PC-3 (cell line): ENCODE measurements at places on chromosomes 1 and 21.

GRCh38 chr1:226908419-226908818, 31.7 kb upstream of the COQ8A start:
- no peak for DNase-seq

DNA sequence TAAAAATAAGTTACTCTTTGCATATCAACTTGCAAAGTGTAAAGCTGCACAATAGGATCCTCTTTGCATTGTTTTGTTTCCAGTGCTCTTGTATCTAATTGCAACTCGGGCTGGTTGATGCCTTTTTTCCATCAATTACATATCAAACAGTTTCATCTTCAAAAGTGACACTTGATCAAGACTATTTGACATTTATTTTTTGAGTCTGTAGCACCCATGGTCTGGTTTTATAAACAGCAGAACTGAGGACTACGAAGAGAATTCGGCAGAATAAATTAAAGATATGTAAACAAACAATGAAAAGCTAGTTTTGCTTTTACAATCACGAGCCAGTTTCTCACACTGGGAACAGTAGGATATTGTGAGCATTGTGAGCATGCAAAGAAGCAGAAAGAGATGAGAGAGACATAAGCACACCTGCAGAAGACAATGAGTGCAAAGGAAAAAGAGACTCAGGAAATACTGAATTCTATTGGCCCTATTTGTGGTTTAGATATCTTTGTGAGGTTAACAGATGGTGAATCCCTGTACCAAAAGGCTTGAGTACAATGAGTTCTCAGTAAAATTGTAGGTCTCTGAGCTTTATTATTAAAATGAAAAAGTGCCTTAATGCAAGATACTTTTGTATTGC, 45.4 kb downstream of the RPL5 start:
- no peak for DNase-seq

- peak; percentile 79 for DNase-seq
Observed at GRCh38 chr1:88276163-88276562, 407.9 kb upstream of the PKN2 start.

- DNase-seq: no peak
Observed at GRCh38 chr1:119516680-119517079, 9.7 kb downstream of the HSD3B1 start.

GRCh38 chr1:113976609-113977278, 2.5 kb upstream of the OLFML3 start:
- peak; percentile 62 for DNase-seq

- DNase-seq: peak; percentile 73
Observed at GRCh38 chr1:84377480-84378095, 20.7 kb upstream of the DNASE2B start.

GRCh38 chr1:10521537-10522157, 46.9 kb downstream of the PEX14 start:
- DNase-seq: no peak

DNA sequence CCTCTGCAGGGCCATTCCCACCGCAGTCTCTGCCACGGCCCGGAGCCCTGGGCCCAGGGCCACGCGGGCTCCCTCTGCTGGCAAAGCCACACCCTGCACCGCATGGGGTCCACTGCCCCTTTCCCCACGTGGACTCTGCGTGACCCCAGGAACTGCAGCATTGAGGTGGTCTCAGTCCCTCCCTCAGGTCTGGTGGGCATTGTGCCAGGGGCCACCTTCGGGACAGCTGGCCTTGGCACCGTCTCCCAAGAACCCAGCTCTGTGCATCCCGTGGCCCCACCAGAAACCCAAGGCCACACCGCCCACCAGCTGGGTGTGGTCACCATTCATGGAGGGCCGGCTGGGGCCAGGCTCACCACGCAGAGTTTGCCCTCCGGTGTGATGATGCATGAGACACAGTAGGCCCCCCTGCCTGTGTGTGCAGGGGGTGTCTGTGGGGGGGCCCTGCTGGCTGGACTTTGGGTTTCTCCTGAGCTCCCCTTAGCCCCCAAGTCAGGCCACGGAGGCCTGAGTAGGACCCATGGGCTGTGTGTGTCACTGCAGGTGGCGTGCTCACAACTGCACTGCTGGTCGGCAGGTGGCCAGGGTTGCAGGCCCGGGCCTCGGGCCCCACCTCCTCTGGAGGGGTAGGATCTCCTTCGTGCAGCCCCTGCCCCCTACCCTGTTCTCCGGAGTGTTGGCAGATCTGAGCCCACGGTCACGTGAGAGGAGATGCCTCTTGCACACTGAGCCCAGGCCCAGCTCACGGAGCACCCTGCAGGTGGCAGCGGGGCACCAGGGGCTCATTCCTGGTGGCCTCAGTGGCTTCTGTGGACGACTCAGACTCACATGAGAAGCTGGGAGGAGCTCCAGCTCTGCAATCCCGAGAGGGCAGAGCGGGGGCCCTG, 5.8 kb downstream of the VWA1 start:
- DNase-seq: peak; percentile 70

DNA sequence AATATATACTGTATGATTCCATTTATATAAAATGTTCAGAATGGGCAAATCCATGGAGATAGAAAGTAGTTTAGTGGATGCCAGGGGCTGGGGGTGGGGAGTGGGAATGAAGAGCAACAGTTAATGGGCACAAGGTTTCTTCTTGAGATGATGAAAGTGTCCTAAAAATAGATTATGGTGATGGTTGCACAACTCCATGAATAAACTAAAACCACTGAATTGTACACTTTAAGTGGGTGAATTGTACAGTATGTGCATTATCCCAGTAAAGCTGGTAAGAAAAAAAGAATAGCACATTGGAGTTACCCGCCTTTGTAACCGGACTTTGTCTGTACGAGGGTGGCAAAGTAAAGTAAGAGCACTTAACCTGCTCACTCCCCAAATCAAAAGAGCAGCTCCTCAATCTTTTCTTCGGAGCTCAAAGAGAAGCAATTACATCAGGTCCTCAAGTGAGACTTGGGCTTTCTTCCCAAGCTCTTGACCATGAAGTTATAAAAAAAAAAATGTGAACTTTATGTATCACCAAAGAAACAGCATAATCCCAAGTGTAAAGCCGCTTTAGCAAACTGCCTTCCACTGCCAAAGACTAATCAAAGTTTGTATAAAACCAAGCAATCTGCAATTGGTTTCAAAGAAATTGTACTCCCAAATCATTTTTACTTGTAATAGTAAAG, 32.1 kb downstream of the ALDH9A1 start:
- DNase-seq: no peak

DNA sequence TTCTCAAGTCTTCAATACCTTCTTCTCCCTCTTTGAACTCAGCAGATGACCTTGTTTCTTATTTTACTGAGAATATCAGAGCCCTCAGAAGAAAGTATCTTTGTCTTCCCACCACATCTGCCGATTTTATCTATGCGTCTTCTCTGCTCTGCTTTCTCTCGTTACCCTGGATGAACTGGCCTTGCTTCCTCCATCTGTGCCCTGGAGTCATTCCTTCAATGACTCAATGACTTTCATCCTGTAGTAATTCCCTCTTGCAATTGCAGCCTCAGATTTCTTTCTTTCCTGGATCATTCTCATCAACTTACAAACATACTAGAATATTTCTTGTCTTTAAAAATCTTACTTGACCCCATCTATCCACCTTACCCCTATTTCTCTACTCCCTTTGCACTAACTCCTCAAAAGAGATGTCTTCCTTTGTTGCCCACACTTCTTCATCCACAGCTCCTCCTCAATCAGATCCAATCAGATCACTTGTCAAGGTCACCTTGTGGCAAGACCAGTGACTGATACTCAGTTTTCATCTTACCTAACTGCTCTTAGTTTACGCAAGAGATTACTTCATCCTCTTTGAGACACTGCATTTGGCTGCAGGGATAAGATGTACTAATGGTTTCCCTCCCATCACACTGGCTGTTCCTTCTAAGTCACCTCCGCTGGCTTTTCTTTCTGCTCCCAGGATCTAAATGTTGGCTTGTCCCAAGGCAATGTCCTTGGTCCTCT, 8.2 kb upstream of the TGFBR3 start:
- DNase-seq: no peak

DNA sequence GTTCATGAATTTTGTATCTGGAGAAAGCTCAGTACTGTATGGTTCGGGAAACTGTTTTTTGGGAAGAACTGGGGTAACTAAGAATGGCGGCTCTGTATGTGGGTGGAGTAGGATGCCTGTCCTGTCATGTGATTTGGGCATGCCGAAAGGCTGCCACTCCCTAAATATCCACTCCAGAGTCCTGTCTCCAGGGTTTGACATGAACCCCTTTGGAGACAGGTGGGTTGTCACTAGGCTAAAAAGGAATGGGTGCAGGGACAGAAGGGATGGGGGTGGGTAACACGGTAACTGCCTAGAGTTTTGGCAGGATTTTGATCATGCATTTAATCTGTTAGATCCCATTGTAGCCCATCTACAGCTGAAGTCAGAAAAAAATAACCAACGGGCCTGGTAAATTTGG, 150.1 kb downstream of the KCNJ6 start:
- DNase-seq: no peak

DNA sequence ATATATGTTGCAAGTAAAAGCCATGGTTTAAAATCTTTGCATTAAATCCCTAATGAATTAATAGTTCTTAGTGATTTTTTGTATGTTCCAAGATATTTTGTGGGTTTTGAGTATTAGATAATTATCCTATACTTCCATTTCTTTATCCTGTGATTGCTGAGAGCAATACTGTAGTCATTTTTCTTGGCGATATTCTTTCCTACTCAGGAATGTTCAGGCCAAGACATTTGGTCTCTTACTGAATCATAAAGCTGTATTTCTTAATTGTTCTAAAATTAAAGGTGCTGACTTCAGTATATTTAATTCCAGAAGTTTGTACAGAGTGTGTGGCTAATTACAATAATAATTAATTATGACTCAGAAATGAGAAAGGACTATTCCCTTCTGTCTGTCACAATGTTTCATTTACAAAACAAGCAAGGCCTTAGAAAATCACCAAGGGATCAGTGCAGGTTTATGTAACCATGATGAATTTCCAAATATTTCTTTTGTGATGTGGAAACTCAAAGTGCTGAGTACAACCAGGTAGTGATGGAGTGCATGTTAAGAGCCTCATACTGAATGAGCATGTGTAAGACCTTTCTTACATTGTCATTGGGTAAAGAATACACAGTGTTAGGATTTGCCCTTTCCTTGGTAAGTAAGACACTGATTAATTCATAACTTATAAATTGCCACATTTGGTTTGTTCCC, 161.2 kb downstream of the HMCN1 start:
- no peak for DNase-seq

- DNase-seq: no peak
Observed at GRCh38 chr1:158801396-158801795, 20.4 kb upstream of the OR6N2 start.

DNA sequence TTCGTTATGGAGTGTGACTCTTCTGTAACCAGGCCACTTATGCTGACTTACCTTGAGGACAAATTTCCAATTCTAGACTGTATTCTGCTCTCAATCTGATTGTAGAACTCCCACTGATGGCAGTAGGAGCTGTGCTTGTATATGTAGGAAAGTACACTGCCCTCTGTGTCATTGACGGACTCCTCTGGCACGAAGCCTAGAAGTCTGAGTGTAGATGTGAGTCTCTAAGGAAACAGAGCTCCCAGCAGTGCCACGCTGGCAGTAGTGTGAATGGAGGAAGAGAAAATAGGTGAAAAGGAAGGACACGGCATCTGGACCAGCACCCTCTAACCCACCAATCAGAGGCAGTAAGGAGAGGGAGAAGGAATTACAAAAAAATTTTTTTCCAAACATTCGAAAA, 130.4 kb upstream of the ADGRL2 start:
- peak; percentile 96 for DNase-seq

DNA sequence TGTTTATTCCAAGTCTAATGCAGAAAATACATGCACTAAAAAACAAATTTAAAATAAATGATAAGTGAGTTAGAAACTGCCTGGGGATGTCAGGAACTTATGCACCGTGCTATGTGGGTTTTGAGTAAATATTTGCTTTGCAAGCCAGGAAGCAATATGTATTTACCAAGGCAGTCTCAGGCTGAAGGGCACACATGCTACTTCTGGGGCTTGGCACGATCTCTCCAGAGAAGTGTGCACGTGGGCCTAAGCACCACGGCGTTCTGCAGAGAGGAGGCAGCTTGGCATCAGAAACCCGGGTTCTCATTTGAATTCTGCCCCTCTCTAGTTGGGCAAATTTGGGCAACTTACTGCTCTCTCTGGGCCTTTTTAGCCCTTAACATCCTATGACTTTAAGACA, 72.6 kb upstream of the ROR1 start:
- DNase-seq: peak; percentile 88

DNA sequence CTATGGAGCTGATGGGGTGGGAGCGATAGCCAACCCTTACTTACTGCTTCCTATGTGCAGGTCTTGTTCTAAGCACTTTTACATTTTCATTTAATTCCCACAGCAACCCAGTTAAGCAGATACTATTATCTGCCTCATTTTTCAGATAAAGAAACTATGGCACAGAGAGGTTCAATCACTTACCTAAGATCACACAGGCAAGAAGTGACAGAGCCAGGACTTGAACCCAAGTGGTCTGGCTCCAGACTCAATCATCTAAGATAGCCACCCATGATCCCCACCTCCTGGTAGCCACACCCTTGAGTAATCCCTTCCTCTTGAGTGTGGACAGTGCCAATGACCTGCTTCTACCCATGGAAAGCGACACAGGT, 23.2 kb upstream of the IFNAR1 start:
- DNase-seq: no peak

DNA sequence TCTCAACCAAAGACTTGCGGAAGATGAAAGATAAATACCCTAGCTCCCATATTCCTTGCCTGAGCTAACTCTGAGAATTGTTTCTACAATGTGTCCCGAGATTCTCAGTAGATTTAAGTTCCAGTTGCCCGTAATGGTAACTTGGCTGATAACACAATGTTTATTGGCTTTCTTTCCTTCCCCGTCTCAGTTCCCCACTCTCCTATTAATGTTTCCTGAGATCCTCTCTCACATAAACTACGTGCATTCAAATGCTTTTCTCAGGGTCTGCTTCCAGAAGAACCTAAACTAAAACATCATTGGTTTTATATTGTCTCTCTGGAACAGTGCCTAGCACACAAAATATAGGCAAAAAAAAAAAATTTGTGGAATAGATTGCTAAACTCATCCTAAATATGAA, 794.2 kb upstream of the ADGRL2 start:
- no peak for DNase-seq

GRCh38 chr1:3034162-3034561, 12.9 kb downstream of the ACTRT2 start:
- no peak for DNase-seq

DNA sequence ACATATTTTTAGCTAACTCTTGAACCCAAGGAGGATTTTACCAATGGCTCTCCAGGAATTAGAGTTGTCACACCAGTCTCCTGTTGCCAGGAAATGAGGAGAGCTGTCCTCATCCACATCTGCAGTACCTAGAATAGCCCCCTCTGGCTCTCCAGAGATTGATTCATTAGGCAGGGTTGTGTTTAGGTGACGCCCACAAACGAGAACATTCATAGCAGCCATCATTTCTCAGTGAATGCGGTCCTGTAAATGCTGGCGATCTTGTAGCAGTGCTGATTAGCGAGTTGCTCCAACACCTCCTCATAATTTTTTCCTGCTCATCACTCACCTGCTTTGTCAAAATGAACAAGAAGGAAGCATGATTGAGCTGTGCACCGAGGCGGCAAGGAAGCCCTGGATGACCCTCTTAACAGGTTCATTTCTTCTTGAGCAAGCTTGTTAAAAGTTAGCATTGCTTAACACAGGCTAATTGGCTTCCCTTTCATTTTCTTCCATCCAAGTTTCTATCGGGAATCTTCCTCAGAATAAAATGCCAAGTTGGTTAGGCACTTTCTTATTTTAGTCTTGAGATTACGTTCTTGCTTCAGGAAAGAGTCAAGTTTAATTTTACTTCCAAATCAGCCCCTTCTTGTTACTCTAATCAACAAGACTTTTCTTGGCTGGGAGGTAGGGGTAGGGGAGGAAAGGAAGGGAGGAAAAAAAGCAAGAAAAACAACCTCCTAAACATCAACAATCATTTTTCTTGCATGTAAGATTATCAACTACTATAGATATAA, 16.5 kb upstream of the KLHDC8A start:
- no peak for DNase-seq
